ENCODE measurements at places on chromosomes 1 and 21.

GRCh38 chr1:165949335-165950130, 122.1 kb downstream of the UCK2 start:
- DNase-seq: peak; percentile 17

DNA sequence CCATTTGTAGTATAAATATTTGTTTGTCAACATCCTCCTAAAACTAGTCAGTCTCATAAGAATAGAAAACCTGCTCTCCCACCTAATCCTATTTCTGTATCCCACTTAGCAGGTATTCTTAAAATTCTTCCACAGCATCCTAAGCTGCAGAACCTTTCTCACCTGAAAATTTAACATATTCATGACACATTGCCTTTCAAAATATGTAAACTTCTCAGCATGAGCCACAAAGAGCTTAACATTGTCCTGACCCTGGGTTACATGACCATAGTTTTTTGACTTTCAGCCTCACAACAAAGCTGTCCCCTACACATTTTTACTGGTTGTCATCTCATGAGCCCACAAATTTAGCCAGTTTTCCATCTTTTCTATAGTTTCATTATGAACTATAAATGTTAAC, 712.1 kb downstream of the LTN1 start:
- no peak for DNase-seq

DNA sequence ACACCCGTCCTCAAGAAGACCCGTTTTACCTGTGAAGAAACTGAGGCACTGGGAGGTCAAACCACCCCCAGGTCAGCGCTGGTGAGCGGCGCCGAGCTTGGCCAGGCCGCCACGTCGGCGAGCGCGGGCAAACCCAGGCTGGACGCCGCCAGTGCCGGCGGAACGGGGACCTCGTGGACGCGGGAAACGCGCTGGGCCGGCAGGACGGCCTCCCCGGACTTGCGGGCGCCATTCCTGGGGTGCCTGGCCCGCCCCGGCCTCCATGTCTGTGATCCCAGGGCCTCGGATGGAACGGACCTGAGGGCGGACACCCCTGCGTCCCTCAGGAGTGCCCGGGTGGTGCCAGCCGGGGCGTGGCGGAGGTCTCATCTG, 764 bp upstream of the SUMO3 start:
- DNase-seq: no peak

DNA sequence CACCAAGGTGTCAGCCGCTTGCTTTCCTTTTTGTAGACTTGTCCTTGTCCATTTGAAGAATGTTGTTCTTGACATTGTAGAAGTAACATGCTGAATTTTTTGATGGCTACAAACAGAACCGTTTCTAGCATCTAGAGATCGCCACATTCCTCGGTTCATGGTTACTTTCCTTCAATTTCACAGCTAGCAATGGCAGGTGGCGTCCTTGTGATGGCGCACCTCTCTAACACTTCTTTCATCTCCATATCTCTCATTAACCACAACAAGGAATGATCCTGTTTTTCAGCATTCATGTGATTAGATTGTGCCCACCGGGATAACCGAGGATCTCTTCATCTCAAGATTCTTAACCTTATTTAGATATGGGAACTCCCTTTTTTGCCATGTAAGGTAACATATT, 2129.8 kb downstream of the NCAM2 start:
- no peak for DNase-seq

- DNase-seq: peak; percentile 68
Observed at GRCh38 chr1:47651311-47652089, 213.7 kb downstream of the FOXD2 start.

DNA sequence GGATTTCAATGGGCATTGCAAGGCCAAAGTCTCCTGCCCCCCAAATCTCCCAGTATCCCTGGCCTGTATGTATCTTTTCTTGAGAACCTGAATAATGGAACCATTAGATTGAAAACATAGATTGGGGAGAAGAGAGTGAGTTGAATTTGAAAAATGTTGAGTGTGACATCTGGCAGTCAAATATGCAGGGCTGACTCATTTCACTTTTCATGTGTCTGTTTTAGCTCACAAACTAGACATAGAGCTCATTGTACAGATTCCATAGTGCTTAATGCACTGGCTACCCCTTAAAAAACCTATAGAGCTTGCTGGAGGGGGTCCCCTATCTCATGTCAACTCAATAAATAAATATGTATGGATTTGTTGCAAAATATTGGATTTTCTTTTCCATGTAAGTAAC, 30.8 kb downstream of the DDR2 start:
- DNase-seq: no peak

GRCh38 chr1:4931486-4931885, 277.1 kb downstream of the AJAP1 start:
- peak; percentile 75 for DNase-seq

All from kidney tubule cell (primary cell).